T-helper 17 cell (primary cell): ENCODE measurements at places on chromosomes 1 and 21. TPM values are rescaled to one million over a fixed set of nuclear protein-coding genes. Genes with fewer than 3 reads are reported as not detected.

DNA sequence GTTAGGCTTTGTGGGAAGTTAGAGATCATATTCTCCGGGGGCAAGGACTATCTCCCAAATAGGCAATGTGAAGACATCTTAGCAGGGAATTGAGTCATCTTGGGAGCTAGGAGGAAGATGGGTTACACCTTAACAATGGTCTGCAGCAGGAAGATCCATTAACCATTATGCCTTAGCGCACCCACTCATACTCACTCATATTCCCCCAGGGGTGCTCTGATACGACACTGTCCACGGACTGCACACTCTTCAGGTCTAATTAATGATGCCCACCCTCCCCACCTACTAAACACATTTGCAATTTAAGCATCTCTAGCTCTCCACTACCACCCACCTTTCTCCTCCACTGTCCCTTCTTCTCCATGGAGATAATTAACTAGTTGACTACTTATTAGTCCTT lies 857 bp upstream of the AK5 start:
- H3K4me1 ChIP-seq = peaks cover 24% of the 10 kb centered on the region
- H3K4me3 ChIP-seq = peak overlapping the region; percentile 82
- peaks cover 42% of the 10 kb centered on the region for H3K27me3 ChIP-seq
- no peak for DNase-seq
- H3K36me3 ChIP-seq = peaks cover 2% of the 10 kb centered on the region

- no peaks in the 10 kb centered on the region for H3K27me3 ChIP-seq
- H3K36me3 ChIP-seq = peaks cover 11% of the 10 kb centered on the region
- DNase-seq = no peak
- no peak overlapping the region for H3K4me3 ChIP-seq
- no peak overlapping the region for H3K27ac ChIP-seq
Observed at GRCh38 chr1:168230709-168231108, 4.9 kb downstream of the SFT2D2 start.

OR2G6 gene
- total RNA-seq = not detected

RGS7 gene
- not detected for total RNA-seq

ERG gene
- not detected for total RNA-seq

FTCD gene
- not detected for total RNA-seq
